ENCODE measurements at places on chromosomes 6 and 20.
A peak's percentile ranks its signal among the peaks of the same experiment; 100 is the strongest.

DNA sequence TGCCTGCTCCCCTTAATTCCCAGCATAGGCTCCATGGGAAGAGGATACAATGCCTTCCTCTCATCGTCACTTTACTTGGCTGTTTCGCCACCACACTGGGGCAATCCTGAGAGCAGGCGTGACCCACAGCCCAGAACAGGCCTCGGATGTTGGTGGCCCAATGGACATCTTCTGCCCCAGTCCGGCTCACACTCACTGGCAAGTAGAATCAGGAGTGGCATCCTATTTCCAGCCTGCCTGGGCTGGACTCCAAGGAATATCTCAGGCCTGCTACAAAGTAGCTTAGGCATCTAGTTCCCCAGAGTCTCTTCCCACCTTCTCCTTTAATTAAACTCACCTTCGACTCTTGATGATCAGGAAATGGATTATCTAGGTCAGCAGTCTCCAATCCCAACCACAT, 110.5 kb downstream of the LRFN2 start:
- DNase-seq = no peak

DNA sequence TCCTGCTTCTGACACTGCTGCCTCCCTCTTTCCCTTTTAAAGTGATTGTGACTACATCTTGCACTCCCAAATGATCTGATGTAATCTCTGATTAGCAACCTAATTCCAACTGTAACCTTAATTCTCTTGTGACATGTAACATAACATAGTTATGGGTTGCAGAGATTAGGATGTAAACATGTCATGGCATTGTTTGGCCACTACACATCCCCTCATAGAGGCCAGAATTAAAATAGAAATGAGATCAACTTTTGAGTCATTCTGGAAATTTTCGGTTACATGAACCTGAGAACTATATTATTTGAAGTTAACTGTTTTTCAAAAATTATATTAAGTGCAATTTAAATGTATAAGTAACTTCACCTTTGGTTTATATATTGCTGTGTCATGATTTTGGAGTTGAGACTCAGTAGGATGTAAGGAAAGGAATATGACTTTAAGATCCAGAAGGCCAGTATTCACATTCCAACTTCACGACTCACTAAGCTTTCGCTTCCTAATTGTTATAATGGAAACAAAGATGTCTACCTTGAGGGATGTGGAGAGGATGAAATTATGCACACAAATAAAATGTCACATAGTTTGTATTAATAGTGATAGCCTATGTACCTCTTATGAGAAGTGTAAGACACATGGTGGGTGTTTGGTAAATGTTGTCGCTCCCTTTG, 611.9 kb upstream of the MAP3K7 start:
- no peak for DNase-seq

DNA sequence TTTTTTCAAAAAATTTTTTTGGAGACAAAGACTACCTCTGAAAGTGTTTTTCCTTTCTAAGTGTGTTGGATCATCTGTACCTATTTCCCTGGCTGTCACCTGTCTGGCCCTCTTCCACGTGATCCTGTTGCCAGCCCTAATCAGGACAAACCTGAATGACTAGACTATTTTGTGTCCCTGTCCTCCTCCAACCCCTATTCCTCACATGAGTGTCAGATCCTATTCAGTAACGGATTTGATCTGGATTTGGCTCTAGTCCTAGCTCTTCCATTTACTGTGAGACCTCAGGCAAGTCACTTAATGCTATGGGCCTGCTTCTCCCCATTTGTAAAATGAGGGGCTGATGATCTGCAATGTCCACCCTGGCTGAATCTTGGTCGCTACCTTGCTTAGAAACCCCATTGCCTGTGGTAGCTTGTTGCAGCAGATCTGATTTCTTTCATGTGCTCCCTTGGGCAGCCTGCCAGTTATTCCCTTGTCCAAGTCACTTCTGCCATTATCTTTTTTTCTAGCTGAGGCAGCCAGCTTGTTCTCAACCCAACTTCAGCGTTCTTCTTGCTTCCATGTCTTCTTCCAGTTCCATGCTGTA, 4.8 kb downstream of the PHF20 start:
- peak; percentile 32 for DNase-seq

GRCh38 chr6:147137986-147138385, 66.2 kb upstream of the STXBP5 start:
- DNase-seq = no peak

GRCh38 chr6:90544081-90544480, 42.8 kb downstream of the MAP3K7 start:
- DNase-seq = no peak

DNA sequence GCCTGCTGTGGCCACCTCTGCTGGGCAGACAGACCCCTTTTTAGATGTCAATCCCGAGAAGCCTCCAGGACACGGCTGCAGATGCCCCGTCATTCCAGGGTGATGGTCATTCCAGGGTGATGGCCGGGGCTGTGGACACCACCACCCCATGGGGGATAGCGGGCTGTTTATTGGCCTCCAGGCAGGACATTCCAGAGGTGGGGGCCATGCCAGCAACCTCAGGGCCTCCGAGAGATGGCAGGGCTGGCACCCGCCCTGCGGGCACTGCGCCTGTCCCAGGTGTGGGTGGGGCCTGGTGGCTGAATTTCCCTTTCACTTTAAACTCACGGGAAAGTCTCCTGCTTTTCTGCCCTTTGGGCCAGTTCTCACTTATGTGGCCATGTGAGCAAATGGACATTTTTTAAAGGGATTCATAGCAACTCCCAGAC, 14.5 kb downstream of the COL9A3 start:
- no peak for DNase-seq

DNA sequence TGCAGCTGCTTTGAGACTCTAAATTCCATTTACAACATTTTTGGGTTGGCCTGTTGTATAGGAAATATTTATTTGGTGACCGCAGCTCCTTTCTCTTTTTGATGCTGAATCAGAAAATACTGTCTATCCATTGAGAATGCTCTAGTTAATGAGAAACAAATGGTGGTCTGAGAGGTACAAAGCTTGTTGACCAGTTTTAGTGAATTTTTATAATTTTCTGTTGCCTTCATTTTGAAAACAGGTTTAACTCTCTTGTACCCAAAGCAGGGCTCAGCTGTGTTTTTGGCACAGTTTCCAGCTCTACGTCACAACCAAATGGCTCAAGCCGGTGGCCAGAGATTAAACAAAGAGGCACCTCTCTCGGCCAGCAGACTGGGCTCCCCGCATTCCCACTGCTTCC, 113.2 kb downstream of the FNDC1 start:
- DNase-seq = no peak

DNA sequence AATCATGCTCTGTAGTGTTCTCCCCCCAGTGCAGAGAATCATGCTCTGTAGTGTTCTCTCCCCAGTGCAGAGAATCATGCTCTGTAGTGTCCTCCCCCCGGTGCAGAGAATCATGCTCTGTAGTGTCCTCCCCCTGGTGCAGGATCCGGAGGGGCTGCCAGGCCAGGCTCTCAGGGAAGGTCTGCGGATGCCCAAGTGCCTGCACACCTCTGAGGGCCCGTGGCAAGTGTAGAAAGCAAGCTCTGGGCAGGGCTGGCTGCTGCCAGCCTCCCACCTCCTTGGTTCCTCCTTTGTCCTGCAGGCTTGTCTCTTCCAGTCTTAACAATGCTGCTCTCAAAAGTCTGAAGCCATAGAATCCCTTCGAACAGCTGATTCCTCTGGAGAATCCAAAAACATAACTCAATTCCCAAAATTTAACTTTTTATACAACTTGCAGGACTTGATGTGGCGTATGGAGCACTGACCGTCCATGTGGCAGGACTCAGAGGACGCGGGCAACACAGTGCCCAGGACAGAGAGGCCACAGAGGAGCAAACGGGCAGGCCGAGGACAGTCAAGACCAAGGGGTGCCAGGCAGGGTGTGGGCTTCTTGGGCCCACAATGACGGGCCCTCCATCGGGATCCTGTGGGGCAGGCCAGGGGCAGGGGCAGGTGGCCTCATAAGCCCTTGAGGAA, 44.6 kb upstream of the BHLHE23 start:
- DNase-seq = no peak

DNA sequence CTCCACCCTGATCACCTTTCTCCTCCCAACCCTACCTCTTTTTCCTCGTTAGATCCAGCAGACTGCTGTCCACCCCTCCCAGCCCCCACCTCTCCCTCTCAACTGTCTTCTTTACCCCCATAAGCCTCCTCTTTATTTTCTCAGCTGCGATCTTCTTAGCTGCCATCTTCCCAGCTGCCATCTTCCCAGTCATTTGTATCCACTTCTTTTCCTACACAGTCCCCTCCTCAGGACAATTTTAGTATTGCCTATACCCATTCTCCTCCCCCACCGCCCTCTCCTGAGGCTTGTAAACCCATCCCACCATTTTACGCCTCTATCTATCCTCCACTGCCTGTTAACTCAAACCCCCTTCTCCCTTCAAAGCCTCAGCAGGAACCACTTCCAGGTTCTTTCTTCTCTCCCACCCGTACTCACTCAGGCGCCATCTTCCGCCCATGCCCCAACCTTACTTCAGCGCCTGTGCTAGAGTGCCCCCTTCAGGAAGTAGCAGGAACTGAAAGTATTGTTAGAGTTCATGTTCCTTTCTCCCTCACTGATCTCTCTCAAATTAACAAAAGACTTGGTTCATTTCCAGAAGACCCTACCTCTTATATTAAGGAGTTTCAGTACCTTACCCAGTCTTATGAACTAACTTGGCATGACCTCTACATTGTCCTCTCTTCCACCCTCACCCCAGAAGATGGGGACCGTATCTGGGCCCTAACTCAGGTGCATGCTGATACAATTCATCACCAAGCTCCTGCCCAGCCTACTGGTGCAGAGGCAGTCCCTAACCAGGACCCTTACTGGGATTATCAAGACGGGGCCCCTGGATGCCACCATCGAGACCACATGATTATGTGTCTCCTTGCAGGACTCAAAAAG, 236.0 kb downstream of the ADGRG6 start:
- DNase-seq = no peak

DNA sequence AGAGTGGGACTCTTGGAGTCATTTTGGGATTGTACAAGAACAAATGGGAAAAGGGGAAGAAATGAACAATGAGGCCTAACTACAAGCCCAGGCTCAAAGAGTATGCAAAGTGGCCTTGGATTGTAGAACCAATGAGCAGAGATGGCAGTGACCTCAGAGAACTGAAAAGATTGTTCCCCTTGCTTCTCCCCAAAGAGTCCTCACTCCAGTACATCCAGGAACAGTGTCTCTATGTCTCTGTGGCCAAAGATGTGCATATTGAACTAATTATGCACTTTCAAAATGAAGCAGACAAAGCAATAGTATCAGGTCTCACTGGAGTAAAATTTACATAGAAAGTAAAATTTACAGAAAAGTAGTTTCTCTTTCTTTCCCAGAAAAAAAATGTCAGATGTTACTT, 81.0 kb downstream of the SMLR1 start:
- no peak for DNase-seq

DNA sequence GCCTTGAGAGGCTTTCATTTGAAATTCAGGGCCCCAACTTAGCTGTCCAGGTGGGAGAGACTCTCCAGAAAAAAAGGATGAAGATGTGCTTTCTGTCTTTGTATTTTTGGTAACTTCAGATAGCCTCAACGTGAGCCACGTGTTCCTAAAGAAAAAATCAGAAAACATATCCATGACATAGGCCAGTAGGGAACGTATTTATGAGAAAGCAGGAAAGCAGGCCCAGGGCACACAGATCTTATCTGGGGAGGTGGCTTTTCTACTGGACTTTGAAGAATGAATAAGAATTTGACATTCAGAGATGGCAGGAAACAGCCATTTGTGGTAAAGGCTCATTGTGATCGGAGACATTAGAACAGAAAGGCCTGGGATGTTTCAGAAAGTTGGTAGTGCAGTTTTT, 21.2 kb upstream of the EXOC2 start:
- no peak for DNase-seq

- peak; percentile 58 for DNase-seq
These were observed 47.5 kb upstream of the RIN2 start for GRCh38 chr20:19710336-19711120.

DNA sequence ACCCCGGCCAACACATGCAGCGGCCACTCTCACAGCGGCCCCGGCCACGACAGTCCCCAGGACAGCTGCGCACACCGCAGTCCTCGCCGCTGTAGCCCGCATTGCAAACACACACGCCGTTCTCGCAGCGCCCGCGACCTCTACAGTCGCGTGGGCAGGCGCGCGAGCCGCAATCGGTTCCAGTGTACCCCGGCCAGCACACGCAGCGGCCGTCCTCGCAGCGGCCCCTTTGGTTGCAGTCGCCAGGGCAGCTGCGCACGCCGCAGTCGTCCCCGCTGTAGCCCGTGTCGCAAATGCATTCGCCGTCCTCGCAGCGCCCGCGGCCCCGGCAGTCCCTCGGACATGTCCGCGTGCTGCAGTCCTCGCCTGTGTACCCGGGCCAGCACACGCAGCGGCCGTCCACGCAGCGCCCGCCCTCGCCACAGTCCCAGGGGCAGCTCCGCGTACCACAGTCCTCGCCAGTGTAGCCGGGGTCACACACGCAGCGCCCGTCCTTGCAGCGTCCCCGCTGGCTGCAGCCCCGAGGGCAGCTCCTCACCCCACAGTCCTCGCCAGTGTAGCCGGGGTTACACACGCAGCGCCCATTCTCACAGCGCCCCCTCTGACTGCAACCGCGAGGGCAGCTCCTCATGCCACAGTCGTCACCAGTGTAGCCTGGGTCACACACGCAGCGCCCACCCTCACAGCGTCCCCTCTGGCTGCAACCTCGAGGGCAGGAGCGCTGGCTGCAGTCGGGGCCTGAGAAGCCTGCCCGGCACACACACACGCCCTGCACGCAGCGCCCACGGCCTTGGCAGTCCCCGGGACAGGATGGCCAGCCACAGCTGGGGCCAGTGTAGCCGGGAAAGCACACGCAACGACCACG, 12.5 kb downstream of the TNXB start:
- DNase-seq = no peak

- DNase-seq = no peak
These were observed 99.0 kb upstream of the SOX4 start for GRCh38 chr6:21494505-21494904.

- DNase-seq = no peak
These were observed 98.1 kb downstream of the SLC24A3 start for GRCh38 chr20:19310541-19310940.

GRCh38 chr6:124131259-124131658, 327.6 kb downstream of the NKAIN2 start:
- no peak for DNase-seq

GRCh38 chr6:37840940-37841300, 21.4 kb downstream of the ZFAND3 start:
- DNase-seq = no peak

- no peak for DNase-seq
These were observed 140.7 kb downstream of the ESR1 start for GRCh38 chr6:151948002-151948743.

- no peak for DNase-seq
These were observed 13.9 kb downstream of the GCM2 start for GRCh38 chr6:10867952-10868351.

Data from hepatocyte (in vitro differentiated cells).